Tongue (tissue), 3 donors: ENCODE measurements at places on chromosomes 3 and 15.

- DNase-seq = no peak
These were observed 72.6 kb downstream of the C3orf38 start for GRCh38 chr3:88222343-88222742.

DNA sequence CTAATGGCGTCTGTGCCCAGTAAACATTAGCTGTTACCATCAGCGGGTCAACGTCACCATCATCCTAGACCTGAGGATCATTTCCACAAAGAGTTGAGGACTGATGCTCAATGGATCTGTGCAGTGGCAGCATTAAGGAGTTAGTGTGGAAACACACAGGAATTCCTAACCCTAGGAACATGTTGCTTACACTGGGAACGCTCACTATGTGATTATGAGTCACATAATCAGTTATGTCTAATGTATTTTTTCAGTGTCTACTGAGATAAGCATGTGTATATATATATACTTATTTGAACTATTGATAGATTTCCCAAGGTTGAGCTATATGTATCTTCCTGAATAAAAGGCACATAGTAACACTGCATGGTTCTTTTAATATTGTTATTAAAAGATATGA, 19.0 kb downstream of the ARNT2 start:
- no peak for DNase-seq

- no peak for DNase-seq
These were observed 20.8 kb upstream of the NXPE3 start for GRCh38 chr3:101758224-101758623.

- DNase-seq = peak; percentile 63
These were observed 305.0 kb upstream of the C2CD4B start for GRCh38 chr15:62469874-62470688.

- peak; percentile 86 for DNase-seq
These were observed 78.3 kb upstream of the CDIN1 start for GRCh38 chr15:36501063-36501678.

DNA sequence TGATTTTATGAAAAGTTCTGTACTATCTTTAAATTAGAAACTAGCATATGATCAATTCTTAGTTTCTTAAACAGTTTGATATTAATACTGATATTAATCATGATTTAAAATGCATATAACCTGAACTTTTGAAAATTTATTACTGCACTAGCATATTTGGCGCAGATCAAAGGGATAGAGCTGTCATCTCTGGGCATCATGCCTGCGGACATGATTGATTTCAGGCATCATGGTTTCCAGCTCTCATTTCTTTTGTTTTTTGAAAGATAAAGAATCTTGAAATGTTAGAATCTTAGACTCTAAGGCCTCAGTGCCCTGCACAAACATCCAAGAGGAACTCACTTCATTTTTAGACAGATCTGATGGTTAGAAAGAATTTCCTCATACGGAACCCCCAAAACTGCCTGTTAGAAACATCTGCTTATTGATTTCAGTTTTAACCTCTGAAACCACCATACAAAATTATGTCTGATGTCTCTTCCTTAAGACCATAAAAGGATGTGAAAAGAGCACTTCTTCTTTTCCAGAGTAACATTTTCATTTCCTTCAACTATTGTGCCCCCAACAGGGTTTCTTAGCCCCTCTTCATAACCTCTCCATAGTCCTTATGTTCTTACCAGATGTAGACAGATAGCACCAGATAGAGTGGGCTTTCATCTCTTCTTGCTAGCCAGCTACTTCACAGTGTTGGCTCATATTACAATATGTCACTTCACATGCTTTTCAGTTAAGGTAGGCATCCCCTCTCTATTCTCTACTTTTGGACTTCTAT, 110.8 kb downstream of the BBX start:
- no peak for DNase-seq

GRCh38 chr15:29278436-29279105, 8.9 kb upstream of the NSMCE3 start:
- DNase-seq = no peak

GRCh38 chr15:83422541-83422940, 24.6 kb upstream of the SH3GL3 start:
- DNase-seq = no peak

- no peak for DNase-seq
These were observed 41.1 kb downstream of the THBS1 start for GRCh38 chr15:39621976-39622375.

GRCh38 chr3:160686955-160687535, 10.1 kb downstream of the ARL14 start:
- peak; percentile 28 for DNase-seq

- DNase-seq = peak; percentile 23
These were observed 478.2 kb upstream of the DPH6 start for GRCh38 chr15:36024031-36024688.

DNA sequence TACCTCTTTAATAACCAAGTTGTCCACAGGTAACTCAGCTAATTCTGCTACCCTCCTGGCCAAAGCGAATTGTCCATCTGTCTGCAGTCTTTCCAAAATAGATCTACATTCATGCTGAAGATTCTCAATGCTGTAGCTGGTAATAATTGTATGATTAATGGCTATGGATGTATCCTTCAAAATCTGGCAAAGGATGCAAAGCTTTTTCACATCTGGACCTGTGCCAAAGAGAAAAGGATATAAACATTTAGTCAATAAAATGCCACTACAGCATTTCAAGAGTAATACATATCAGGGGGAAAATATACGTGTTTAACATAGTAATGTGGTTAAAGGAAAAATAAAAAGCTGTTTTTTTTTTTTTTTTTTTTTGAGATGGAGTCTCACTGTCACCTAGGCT, 48.7 kb downstream of the EIF3J start:
- no peak for DNase-seq

DNA sequence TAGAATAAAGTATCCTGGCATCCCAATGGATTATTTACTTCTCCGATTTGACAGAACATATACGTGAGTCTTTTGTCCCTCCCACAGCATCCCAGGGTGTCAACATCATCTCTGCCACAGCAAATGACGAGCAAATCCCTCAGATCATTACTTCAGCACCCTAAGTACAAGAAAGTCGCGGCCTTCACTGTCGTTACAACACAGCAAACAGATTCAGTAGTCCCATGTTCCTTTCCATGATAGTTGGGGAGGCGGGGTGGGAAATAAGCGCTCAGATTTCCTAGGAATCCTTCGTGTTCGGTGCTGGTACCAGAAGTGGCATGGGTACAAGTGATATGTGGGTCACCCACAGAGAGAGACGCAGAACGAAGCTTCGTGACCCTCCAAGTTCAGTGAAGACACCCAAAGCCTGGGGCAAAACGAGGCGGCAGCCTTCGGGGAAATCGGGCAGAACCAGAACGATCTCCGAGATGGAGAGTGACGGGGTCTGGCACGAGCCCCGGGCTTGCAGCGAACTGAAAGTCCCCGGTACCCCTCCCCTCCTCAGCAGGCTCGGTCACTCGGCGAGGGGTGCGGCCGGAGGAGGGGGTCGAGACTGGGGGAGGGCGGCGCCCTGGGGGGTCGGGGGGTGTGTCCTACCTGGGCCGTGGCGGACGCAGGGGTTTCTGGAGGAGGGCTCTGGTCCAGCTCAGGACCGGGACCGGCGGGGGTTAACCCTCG, 619 bp downstream of the TTBK2 start:
- DNase-seq = peak; percentile 70
